Colonic mucosa (tissue), 4 donors: ENCODE measurements at places on chromosomes 12 and 14. TPM values are rescaled to one million over a fixed set of nuclear protein-coding genes. Genes with fewer than 3 reads are reported as not detected.

Gene LRP1-AS
- total RNA-seq = not detected

Gene EFS
- 2.3 TPM for total RNA-seq

Gene SMAGP
- total RNA-seq = 74.4 TPM

Gene TMEM52B
- not detected for total RNA-seq

Gene TAS2R10
- not detected for total RNA-seq

Gene A2M
- 105 TPM for total RNA-seq
